NCI-H2081 treated with DMSO at 0.1 percent for 48 hours (cell line): ENCODE measurements at places on chromosomes 11 and 22.

- peak; percentile 79 for DNase-seq
Observed at GRCh38 chr11:113401718-113402117, 14.1 kb downstream of the ANKK1 start.

- no peak for DNase-seq
Observed at GRCh38 chr11:19713196-19714021, 772 bp downstream of the NAV2 start.

DNA sequence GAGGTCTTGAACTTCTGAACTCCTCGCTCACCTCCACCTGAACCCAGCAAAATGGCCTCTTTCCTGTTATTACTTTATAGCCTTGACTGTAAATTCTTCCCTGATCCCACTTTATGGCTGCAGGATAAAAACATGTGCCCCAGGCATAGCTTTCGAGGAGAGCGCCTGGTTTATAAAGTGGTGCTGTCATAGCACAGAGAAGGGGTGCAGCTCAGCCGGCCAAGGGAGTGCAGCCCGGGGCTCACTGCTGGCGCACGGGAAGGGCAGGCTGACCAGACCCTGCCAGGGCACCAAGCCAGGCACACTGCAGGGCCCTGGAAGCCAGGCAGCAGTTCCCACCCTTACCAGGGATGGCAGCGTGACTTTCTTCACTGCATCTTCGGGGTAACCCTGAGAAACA is 50.9 kb downstream of the ISX start:
- no peak for DNase-seq

GRCh38 chr11:13878077-13878476 is 84.4 kb upstream of the SPON1 start:
- no peak for DNase-seq

- no peak for DNase-seq
Observed at GRCh38 chr11:75429902-75430713, 2.9 kb downstream of the KLHL35 start.

DNA sequence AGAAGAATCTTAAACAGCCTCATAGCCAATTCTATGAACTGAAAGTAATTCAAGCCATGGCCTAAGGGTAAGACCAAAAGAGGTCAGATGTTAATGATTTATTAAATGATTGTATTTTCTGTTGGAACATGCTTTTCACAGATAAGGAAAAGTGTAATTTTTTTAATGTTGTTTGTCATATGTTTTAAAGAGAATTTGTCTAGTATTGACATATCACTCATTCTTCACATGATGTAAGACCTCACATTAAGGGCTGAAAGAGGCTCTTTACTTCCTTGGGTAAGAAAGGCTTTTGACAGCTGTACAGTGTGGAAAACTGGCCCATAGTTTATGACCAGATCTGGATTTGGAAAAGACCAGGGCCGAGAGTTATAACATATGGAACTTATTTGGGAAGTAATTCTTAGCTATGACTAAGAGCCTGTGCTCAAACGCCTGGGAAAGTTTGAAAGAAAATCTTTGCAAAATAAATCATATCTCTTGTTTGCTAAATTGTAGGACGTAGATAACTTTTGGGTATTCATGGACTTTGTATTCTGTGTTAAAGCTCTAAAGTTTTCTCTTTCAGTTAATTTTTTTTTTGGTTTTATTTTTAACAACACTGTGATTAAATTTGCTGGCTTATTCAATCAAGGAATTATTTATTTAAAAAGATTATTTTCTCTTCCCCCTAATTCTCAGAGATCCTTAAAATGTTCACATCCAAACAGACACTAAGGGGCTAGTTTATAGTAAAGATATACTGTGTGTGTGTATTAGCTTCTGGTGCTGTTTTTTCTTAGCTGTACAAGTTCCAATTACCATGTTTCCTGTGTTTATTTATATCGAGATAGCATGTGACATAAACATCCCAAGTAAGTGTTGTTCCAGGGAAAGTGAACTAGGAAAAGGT is 162.2 kb downstream of the ARHGAP42 start:
- DNase-seq, result no peak

DNA sequence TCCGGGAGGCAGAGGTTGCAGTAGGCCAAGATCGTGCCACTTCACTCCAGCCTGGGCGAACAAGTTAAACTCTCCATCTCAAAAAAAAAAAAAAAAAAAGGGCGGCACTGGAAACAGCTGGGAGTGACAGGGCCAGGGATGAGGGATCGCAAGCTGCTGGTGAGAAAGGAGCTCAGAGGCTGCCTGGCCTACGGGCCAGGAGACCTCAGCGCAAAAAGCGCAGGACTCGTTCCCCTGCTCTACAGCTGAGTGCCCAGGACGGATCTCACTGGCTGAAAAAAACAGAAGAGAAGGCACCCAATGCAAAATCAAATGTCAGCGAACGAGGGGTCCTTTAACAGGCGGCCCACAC is 650 bp upstream of the NUP50 start:
- no peak for DNase-seq

- no peak for DNase-seq
Observed at GRCh38 chr11:57881647-57882046, 120.0 kb downstream of the CTNND1 start.

DNA sequence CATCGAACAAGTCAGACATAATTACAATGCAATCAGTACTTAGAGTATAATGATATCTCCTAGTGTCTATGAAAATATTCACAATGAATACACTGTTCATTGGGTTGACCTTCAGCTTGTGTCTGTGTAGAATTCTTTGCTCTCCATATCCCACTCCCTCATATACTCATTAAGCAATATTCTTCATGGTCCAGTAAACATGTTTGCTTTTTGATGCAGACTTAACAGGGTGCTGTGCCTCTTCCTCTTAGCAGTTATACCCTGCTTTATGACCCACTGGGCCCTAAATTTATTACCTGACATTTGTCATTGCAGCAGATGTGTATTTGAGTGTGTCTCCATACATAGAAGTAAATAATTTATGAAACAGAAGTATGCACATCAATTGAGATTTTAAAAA is 352.5 kb upstream of the CCDC179 start:
- peak; percentile 26 for DNase-seq

GRCh38 chr11:83544846-83545245 is 258.7 kb upstream of the CCDC90B start:
- DNase-seq, result no peak

- DNase-seq, result no peak
Observed at GRCh38 chr11:123428116-123428715, 1.9 kb upstream of the GRAMD1B start.

DNA sequence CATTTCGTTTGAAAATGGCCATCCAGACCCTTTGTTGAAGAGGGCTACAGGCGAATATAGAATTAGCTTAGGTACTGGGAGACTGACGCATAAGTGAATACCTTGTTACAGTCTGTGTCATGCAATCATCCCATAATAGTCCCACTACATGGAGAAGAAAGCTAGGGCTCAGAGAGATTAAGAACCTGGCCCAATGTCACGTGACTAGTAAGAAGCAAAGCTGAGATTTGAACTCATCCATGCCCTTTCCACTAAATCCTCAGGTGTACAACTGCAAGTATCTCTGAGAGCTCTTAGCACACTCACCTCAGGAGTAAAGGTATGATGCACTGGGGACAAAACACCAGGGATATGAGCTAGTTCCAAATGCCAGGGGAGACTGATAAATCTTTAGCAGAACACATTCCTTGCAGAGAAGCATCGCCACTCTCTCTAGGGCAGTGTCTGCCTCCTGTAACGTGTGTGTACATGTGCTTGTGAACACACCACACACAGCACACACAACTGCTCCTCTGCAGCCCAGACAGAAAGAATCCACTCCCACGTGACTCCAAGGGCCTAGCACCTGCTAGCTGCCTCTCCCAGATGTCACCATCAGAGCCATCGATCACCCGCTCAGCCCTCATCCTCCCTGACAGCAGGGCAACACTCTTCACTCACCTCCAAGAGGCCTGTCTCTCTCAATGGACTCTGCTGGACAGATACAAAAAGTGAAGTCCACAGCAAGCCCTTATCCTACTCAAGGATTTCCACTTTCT is 402.8 kb downstream of the NXPE2 start:
- no peak for DNase-seq

DNA sequence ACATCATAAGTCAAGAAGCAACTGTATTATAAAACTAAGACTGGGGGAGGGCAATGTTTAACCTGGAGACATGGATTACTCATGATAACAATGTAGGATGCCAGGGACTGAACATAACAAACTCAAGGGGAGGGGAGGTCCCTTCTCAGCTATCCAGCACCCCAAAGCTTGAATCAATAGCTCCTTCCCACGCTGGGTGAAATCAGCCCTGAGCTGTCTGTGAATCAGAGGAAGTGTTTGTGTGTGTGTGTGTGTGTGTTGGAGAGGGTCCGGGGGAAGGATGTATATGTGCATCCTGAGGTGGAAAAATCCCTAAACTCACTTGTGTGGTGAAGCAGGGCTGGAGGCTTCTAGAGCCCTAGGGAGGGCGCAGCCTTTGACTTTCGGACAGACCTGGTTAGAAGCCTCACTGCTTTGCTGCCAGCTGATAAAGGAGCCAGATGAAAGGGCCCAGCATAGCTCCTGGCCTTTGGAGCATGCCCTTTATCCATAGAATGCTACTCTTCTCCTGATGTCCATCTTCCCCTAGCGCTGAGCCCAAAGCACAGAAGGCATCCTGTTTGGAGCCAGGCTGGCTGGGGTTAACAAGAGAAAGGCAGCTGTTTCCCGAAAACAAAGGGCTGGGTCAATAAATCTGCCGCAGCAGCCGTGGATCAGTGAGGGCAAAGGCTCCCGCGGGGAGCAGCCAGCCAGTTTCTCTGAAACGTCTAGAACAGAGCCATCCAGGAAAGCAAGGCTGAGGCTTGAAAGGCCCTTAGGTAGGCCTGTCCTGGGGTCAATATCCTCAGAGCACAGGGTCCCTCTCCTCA is 35.8 kb downstream of the TNKS1BP1 start:
- no peak for DNase-seq

DNA sequence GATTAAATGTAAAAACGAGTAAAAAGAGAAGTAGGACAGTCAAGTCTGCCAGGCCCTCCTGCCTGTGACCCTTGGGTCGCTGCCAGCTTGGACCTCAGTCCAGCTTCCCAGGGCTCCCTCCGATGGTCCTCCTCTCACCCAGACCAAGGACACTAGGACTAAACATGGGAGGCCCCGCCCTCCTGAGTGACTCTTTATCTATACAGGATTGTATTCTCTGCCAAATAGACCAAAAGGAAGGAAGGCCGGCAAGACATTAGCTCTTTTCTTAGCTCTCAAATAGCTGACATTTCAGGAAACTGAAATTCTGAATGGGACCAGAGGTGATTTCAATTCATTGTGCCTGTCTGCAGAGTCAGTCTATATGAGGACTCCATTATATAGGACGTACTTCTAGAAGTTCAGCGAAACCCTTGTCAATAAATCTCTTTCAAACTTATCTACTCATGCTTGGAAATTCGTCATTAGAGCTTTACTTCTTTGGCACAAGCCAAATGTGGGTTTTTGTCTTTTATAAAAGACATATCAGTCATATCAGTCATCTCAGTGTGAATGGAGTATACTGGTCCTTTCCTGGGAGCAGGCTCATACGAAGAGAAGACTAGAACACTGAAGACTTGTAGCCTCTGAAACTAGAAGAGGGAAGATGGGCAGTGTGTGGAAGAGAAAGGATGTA is 28.5 kb downstream of the ADORA2A start:
- DNase-seq, result no peak

DNA sequence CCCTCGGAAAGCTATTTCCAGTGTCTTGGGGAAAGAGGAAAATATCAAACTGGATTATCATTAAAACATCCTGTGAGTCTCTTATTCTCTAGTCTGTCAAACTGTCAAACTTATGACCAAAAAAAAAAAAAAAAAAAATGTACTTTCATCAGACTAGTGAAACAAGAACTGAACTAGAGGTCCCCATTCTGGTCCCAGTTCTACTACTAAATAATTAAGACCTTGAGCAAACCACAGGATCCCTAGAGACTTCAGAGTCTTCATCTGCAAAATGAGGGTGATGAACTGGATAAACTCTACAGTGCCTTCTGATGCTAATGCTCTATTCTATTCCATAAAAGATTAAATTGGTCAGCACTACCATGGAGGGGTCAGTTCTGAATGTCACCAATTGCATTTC is 105.8 kb downstream of the SERGEF start:
- DNase-seq, result no peak

DNA sequence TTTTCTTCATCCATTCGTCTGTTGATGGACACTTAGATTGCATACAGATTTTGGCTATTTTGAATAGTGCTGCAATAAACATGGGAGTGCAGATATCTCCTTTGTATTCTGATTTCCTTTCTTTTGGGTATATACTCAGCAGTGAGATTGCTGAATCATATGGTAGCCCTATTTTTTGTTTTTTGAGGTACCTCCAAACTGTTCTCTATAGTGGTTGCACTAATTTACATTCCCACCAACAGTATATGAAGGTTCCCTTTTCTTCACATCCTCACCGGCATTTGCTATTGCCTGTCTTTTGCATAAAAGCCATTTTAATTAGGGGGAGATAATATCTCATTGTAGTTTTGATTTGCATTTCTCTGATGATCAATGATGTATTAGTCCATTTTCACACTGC is 96.1 kb downstream of the PRR5L start:
- no peak for DNase-seq

DNA sequence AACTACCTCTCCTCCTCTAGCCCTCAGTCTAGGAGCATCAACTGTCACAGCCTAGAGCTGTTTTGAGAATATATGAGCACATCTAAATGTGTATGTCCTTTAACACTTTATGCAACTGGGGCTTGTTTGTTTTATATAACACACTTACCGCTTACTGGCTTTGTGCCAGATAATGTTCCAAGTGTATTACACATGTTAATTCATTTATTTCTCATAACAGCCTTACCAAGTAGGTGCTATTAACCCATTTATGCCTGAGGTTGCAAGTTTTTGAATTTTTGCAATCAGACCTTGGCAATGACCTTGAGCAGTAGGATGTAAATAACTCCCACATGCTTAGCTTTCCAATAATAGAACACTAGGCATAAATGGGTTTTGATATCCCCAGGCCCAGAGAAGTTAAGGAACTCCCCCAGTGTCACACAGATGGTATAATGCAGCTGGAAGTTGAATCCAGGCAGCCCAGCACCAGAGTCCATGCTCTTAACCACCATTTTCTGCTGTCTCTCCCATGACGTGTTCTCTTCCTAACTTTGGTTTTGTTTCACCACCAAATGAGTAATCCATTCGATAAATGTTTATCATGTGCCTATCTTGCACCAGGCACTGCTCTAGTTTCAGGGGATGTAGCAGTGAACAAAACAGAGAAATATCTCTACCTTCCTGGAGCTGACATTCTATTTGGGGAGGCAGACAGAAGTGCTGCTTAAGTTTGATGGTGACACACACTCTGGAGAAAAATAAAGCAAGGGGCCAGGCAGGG is 23.1 kb downstream of the PRDM11 start:
- no peak for DNase-seq
